ENCODE measurements at places on chromosomes 11 and 22.

DNA sequence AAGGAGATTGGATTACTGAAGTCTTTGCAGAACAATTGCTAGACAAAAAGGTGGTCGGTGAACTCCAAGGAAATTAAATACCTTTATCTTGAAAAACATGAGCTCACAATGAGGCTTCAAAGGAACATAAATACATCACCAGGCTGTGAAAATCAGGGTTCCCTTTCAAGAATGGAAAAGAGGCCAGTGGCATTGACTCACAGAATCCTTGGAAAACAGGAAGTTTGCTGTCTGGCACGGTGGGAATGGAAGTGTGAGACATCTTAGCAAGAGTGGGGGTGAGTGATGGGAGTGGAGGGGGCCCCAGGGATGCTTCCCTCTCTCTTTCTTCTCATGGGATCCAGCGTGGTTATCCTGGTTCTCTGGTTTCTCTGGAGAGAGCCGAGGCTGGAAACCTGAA is 48.9 kb upstream of the TBCEL start:
- DNase-seq, result no peak

GRCh38 chr11:72038491-72038890 is 39.8 kb downstream of the IL18BP start:
- no peak for DNase-seq

- DNase-seq, result no peak
Observed at GRCh38 chr11:67301313-67301921, 1.9 kb upstream of the SSH3 start.

GRCh38 chr11:14082338-14082737 is 119.8 kb downstream of the SPON1 start:
- DNase-seq, result no peak

DNA sequence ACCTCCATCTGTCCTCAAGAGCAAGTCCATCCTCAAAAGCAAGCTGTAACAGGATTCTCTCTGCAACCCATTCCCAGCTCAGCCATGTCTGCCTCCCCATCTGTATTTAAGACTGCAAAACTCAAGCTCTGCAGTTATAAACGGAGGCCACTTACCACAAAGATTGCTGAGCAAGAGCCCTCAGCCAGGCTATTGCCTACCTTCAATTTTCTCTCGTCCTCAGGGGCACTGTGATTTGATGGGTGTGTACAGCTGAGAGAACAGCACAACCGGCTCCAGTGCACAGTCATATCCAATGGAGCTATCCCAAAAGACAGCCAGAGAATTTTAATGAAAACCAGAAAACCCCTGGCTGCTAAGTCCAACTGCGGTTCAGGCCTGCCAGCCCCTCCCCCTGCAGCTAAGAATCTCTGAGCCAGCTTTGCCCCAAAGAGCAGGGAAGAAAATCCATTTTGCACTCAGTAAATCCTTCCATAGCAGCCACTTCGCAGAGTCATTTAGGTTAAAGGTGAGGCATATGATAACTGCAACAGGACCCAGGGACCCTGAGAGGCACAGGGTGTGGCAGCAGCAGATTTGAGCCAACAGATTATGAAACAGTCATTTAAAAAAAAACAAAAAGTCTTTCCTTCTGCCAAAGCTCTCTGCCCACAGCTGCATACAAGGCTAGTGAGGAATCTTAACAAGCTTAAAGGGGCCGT is 37.6 kb downstream of the RAB30 start:
- no peak for DNase-seq

DNA sequence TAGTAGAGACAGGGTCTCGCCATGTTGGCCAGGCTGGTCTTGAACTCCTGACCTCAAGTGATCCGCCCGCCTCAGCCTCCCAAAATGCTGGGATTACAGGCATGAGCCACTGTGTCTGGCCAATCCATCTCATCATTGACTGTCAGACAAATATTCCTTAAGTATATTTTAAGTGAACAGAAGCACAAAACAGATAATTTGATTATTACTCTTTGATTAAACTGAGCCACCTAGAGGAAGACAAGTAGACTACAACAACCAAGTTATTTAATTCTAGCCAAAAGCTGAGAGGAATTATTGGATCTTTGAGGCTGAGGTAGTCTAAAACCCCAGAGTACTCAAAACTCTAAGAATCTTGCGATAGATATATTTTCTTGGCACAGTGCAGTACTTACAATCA is 1.2 kb downstream of the ACRV1 start:
- peak; percentile 29 for DNase-seq

- DNase-seq, result no peak
Observed at GRCh38 chr11:128707681-128708080, 13.8 kb downstream of the FLI1 start.

GRCh38 chr11:86818462-86819192 is 18.3 kb downstream of the PRSS23 start:
- peak; percentile 88 for DNase-seq

DNA sequence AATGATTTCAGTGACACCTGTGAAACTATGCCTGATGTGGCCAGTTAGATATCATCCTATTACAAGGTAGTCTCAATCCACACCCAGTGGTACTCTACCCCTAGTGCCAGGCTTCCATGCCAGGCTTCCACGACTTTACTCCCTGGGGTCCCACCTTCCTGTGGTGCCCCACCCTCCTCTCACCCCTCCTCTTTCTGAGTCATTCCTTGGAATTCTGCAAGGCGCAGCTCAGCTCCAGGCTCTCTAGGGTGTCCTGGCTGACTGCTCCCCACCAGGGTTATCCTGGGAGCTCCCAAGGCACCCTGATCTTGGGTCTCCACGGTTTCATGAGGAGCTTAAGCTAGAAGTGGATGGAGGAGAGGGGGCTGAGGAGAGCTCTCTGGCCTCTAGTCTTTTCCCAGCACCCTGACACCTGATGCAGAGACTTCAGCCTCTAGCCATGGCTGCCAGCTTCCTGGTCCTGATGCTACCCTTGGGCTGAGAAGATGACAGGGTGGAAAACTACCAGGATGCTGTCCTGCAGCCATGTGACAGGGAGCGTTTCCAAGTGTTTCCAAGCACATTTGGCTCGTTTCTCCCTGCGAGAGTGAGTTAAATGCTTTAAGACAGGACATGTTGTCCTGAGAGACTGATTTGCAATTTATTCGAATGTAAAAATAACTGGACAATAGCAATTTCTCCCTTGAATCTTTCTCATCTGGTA is 1461.2 kb downstream of the TBC1D22A start:
- no peak for DNase-seq

- DNase-seq, result no peak
Observed at GRCh38 chr22:36184433-36185025, 17.1 kb downstream of the APOL4 start.

DNA sequence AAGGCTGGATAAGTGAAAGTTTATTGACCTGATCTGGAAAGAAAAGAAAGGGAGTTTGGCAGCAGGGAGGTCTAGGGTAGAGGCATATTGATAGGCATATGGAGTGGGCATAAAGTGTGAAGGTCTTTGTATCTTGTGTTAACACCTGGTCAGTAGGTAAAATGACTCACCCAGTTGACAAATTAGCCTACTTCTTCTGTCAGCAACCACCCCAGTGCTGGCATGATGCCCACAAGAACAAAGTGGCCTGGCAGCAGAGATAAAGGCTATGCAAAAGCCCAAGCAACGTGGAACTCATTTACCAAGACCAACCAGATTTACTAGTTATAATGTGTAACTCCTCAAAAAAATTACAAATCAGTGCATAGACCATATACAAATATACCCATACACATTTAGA is 4.9 kb downstream of the OR10A3 start:
- DNase-seq, result no peak

DNA sequence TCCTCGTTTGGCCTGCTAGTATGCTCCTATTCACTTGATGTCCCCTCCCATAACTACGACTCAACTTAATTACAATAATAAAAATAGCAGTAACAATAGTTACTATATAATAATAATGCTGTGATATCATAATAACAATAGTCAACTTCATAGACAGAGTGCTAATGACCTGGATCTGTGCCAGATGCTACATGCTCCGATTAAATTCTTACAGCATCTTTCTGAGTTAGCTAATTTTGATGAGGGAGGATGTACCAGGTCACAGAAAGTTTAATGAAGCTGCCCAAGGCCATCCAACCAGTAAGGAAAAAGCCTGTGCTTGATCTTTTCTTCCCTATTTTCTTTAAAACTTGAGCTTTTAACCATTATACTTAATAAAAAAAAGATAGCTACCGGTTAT is 413.4 kb upstream of the LRRC4C start:
- no peak for DNase-seq

DNA sequence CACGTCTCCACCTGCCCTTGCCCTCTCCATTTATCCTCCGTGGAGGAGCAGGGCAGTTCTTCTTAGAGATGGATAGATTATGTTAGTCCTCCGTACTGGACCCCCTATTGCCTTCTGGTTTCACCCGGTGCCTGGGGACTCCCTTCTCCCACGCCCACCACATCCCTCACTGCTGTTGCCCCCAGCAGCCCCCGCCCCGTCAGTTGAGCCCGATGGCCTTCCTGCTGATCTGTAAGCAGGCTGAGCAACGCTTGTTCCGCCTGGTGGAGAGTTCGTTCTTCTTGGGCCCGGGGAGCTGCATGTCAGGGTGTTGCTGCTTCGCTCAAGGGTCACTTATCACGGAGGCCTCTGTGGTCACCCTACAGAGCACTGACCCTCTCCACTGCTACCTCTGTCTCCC is 34.2 kb downstream of the B3GAT1 start:
- no peak for DNase-seq

- DNase-seq, result no peak
Observed at GRCh38 chr11:37280200-37280599, 682.2 kb upstream of the RAG2 start.

- DNase-seq, result no peak
Observed at GRCh38 chr11:132099692-132100091, 729.3 kb downstream of the NTM start.

DNA sequence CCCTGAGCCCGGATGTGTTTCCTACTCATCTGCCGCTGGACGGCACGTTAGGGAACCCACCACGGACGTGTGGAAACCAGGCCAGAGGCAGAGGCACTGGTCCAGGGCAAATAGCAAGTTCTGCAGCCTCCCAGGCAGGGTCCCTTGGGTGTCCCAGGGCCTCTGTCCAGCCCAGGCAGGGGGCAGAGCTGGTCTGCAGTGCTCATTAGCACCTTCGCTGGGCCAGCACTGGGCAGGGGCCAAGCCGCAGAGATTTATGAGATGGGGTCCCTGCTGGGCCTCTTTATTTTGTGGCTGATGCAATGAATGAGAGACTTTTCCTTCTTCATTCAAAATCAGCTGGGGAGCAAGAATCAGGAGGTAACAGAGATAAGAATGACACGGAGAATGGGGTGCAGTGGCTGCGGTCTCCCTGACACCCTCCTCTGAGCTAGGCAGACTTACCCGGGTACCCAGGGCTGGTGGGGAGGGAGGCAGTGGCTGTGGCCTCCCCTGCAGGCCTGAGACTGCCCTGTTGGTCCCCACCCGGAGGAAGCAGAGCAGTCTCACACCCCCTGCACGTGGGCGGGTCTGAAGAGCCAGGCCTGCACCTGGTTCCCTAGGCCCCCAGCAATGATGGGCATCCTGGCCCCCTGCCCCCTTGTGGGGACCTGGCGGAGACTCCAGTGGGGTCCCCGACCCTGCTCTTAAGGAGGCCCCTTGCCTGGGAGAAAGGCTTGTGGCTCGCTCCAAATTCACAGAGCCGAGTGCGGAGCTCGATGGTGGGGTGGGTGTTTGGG is 14.0 kb upstream of the PARVG start:
- DNase-seq, result no peak

- no peak for DNase-seq
Observed at GRCh38 chr11:16936643-16937042, 77.6 kb downstream of the PLEKHA7 start.

- no peak for DNase-seq
Observed at GRCh38 chr11:132540581-132540980, 991.7 kb downstream of the OPCML start.

GRCh38 chr22:33975841-33976240 is 55.6 kb upstream of the LARGE1 start:
- no peak for DNase-seq

- no peak for DNase-seq
Observed at GRCh38 chr11:19703211-19703610, 9.4 kb upstream of the NAV2 start.

- no peak for DNase-seq
Observed at GRCh38 chr11:46616551-46617133, 385 bp downstream of the HARBI1 start.

GRCh38 chr11:35142481-35143075 is 3.6 kb downstream of the CD44 start:
- DNase-seq, result peak; percentile 58
